WERI-Rb-1 (cell line): ENCODE measurements at places on chromosomes 11 and 22.

DNA sequence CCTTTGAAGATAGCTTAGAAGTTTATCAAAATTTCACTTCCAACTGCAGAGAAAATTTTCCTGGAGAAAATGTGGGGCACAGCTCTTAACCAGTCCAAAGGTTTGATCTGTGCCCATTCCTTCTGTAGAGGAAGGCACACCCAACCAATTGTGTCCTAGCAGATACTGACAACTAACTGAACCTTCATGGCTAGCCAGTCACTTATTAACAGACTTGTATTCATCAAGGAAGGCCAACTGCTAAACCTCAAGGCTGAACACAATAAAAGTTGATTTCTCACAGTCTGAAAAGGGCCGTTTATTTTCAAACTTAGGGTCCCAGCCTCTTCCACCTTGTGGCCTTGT is 19.5 kb downstream of the SYT13 start:
- DNase-seq, result no peak

GRCh38 chr22:23608583-23608982 is 23.5 kb downstream of the DRICH1 start:
- DNase-seq, result peak; percentile 71

DNA sequence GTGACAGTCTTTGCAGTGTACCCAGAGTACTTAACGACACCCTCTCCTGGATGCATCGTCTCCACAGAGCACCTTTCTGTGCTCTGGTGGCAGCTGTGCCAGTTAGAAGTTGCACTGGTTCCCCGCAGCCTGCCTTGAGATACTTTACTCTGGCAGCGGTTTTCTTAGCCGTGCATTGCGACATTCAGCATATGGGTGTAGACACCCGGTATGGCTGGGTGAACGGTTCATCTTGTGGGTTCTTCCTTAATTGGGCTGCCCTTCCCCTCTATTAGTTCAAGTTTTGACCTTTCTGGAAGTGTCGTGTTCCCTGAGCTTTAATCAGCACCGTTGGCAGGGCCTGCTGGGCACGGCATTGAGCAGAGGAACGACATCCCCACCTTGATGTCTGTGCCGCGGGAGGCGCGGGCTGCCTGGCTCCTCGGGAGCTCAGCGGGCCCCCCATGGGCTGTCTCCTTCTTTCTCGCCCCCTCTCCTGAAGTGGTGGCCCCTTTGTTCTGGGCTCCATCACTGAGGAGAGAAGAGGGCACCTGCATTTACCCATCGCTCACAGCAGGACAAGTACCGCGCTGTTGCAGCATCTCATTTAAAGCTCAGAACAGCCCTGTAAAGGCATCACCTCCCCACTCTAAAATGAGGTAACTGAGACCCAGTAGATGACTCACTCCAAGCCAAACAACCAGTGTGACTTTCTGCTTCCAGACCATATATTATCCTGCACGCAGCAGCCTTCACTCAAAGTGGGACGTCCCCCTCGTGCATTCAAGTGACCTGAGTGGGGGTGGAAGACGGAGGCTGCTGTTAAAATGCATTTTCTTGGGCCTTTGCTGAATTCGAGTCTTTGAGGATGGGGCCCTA is 13.3 kb downstream of the FAM83F start:
- no peak for DNase-seq

GRCh38 chr22:33569559-33569958 is 350.7 kb downstream of the LARGE1 start:
- peak; percentile 73 for DNase-seq

DNA sequence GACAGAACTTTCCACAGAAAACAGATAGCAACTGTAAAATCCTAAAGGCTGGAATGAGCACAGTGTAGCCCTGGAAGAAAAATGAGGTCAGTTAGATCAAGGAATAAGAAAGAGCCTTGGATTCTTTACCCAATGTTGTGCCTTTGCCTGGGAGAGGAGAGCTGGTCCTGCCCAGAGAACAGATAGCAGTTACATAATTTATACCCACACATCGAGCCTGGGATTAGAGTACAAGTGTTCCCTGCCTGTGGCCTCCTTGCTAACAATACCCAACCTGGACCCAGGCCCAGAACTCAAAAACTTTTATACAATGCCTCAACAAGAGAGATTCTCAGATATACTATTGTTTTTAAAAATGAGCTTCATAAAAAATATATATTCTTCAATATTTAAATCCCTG is 1998.4 kb downstream of the LRRC4C start:
- no peak for DNase-seq
